B cell (primary cell): ENCODE measurements at places on chromosomes 2 and 18. TPM values are rescaled to one million over a fixed set of nuclear protein-coding genes. Genes with fewer than 3 reads are reported as not detected.

Gene GAD1
- not detected in 2 replicates for total RNA-seq

Gene TSHZ1
- 9.0 and 9.8 TPM in 2 replicates for total RNA-seq

Gene ABCG5
- total RNA-seq, result not detected in 2 replicates

Gene CDH19
- total RNA-seq, result not detected in 2 replicates

Gene BBS5
- 1.9 and 2.1 TPM in 2 replicates for total RNA-seq

Gene CREB1
- total RNA-seq, result 149 and 156 TPM in 2 replicates

Gene CRYBA2
- total RNA-seq, result not detected in 2 replicates

Gene GCG
- total RNA-seq, result not detected in 2 replicates

Gene SERPINB3
- not detected in 2 replicates for total RNA-seq

Gene SERPINB13
- not detected in 2 replicates for total RNA-seq

Gene ERFE
- 0.17 and 0.19 TPM in 2 replicates for total RNA-seq

Gene ZNF514
- 37.0 and 38.7 TPM in 2 replicates for total RNA-seq

Gene PNO1
- 10.8 and 12.3 TPM in 2 replicates for total RNA-seq

Gene XPO1
- 208 and 219 TPM in 2 replicates for total RNA-seq

Gene DUSP19
- total RNA-seq, result 1.7 and 2.0 TPM in 2 replicates
